ENCODE measurements at places on chromosomes 11 and 22.

- no peak for DNase-seq
These were observed 113.6 kb downstream of the MICAL3 start for GRCh38 chr22:17910561-17911311.

GRCh38 chr11:9506489-9507276, 45.9 kb downstream of the ZNF143 start:
- peak; percentile 73 for DNase-seq

DNA sequence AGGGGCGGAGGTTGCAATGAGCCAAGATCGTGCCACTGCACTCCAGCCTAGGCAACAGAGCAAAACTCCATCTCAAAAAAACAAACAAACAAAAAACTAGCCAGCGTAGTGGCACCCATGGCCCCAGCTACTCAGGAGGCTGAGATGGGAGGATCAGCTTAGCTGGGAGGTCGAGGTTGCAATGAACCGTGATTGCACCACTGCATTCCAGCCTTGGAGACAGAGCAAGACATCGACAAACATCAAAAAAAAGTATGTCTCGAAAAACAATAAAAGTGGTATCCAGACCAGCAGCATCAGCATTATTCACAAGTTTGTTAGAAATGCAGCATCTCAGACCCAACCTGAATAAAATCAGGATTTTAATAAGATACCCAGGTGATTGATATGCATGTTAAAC, 6.2 kb upstream of the MAPK1 start:
- DNase-seq, result no peak

- no peak for DNase-seq
These were observed 6.8 kb downstream of the SLC35F2 start for GRCh38 chr11:107851704-107852310.
